D341Med (cell line): ENCODE measurements at places on chromosomes 2 and 18.
A peak's percentile ranks its signal among the peaks of the same experiment; 100 is the strongest.

- no peak for DNase-seq
These were observed 4.0 kb upstream of the LYG2 start for GRCh38 chr2:99259465-99259864.

DNA sequence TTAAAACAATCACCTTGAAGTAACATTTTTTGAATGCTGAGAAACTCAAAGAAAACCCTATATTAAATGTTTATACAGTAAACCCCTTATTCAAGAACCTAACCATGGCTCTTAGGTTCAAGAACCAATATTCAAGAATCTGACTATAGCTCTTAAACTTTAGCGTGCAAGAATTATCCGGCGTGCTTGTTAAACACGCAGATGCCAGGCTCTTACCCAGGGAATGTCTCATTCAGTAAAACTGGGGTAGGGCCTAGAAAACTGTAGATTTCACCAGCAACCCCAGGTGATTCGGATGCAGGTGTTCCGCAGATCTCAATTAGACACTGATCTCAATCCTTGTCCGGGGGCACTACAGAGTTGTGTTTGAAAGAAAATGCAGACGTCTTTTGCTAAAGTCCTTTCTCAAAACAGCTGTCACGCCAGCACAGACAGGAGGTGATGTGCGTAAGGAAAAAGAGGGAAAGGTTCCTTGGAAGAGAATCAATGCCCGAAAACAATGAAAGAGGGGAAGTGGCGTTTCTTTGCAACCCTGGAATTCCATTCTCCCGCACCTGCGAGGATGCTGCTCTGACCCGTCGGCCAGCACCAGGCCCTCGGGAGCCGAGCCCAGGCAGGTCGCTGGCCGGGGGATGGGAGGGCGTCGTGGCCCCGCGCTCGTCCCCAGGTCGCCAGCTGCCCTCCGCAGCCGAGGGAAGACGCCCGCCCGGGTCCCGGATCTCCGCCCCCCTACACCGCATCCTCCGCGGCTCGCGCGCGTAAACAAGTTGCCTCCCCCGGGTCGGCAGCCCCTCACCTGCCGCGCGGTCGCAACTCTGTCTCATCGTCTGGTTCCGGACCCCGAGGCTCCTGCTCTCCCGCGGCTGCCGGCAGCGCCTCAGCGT is 851 bp downstream of the EIF2AK3 start:
- peak; percentile 58 for DNase-seq

GRCh38 chr18:23487738-23488570 is 15.4 kb upstream of the RMC1 start:
- DNase-seq = no peak

- DNase-seq = no peak
These were observed 99.0 kb downstream of the DYSF start for GRCh38 chr2:71552356-71552755.

GRCh38 chr2:108607706-108608301 is 73.5 kb downstream of the LIMS1 start:
- peak; percentile 51 for DNase-seq

DNA sequence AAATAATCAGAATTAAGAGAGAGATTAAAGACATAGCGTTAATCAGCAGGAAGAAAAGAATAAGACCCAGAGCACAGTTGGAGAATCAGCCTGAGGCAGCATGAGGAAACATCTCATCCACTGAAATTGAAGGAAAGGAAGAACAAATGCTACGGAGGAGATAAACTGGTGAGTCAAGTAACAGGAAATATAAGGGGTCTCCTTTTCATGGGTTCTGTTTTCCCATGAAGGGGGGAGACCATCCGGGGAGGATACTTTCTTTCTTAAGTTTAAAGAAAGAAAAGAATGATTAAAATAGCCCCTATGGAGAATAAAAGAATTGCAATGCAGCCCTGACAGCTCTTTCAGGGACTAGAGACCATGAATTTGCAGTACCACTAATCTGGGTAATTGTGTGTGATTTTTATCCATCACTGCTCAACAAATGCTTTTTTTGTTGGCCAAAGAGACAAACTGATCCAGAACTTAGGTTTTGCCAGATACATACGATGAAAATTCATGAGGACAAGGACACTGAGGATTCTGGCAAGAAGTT is 17.7 kb downstream of the ROCK2 start:
- no peak for DNase-seq

DNA sequence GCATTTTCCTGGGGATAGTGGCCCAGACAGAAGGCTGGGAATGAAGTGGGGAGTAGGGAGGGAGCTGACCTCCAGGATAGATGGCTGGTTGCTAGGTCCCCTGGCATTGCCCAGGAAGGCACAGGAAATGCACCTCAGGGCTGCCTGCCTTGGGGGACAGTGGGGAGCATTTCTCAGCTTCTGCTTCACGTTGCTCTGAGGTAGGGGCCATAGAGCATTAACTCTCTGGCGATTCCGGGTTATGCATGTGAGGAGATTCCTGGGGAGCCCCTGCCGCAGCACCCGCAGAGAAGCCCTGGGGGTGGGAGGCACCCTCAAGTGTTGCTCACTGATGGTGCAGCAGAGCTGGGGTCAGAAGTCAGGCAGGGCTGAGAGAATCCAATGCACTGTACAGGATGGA is 256.5 kb downstream of the CYP26B1 start:
- DNase-seq = no peak

DNA sequence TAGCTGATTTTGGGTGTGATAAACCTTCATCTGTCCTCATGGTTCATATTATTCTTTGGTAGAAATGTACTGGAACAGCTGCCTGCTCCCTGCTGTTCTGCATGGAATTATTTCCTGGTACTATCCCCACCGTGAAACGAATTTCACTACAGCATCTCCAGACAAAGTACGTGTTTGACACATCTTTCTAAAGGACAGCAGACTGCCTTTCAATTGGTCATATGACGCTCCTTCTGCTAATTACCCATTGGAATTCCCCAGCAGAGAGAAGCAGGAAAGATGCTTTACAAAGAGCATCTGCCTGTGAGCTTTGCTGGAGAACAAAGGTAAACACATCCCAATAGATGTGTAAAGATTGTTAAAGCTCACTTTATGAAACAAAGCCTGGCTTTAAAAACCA is 4.4 kb upstream of the RFX8 start:
- no peak for DNase-seq

GRCh38 chr2:216636551-216637450 is 3.6 kb downstream of the IGFBP2 start:
- no peak for DNase-seq

GRCh38 chr2:197310271-197310985 is at the start of gene ANKRD44:
TSS of gene ANKRD44 (minus strand) at chr2:197310780. CDS start at chr2:197310604, 176 bp downstream.
- peak; percentile 92 for DNase-seq

DNA sequence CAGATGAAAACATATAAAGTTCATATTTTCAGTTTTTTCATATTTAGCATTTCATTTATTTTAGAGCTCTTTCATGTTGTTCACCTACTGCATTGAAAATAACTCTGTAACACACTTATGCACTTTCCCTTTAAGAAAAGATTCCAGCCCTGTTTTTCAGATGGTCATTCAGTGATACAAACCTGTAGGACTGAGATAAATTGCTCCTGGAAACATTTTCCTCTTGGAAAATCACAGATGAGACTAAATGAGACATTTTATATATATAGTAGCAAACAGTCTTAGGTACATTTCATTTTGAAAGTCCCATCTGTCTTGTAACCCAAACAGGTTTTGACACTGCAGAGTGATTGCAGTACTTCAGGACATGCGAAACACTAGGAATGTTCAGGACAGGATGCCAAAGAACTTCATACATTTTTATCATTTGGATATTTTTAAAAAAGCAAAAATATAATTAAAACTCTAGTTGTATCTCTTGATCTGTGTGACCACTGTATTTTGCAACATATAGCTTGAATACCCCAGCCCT is 412.4 kb downstream of the MTX2 start:
- no peak for DNase-seq

DNA sequence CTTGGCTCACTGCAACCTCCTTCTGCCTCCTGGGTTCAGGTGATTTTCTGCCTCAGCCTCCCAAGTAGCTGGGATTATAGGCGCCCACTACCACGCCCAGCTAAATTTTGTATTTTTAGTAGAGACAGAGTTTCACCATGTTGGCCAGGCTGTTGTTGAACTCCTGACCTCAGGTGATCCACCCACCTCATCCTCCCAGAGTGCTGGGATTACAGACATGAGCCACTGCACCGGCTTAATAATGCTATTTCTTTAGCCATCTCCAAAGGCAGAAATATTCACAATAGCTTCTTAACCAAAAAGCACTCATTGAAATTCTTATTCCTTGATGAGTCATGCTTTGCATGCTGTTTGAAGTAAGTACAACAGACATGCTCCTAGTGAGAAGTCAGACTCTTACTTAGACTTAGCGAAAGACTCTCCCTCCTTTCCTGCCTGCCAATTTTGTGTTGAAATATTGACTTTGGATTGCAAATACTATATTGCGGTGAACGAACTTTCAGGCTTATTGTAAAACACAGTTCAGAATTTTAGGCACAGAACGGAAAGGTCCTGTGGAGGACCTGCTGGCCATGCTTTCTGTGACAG is 4.4 kb downstream of the ACTR3 start:
- no peak for DNase-seq

GRCh38 chr2:69482471-69482870 is 45.2 kb upstream of the NFU1 start:
- no peak for DNase-seq

DNA sequence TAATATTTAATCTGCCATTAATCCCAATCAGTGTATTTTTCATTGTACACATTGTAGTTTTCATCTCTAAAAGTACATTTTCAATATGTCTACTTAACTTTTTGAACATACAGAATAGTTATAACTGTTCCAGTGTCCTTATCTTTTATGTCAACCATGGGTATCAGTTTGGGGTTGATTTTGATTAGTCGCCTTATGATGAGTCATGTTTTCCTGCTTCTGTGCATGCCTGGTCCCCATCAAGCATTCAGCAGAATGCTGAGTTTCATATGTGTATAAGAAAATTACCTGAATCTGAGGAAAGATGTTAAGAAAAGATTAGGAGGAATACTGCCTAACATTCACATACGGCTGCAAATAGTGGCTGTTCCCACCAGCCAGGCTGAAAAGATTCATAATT is 17.7 kb downstream of the SPDYA start:
- DNase-seq = no peak

DNA sequence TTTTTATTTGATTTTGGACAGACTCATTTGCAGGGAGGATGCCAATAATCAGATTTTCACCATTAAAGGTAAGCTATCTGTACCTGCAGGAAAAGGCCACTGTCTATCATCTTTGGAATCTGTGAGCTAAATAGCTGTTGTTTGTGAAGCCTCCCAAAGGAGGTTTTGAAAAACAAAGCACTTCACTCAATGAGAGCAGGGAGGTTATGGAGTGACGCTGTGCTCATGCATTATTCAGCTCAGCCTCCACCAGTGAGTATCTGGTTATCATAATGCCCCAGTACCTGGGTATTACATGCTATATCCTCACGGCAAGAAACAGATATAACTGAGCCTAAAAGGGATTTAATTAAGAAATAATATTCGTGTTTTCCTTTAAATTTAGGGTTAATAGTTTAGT is 189.6 kb upstream of the PIK3C3 start:
- no peak for DNase-seq

- DNase-seq = no peak
These were observed 3.8 kb downstream of the C2orf92 start for GRCh38 chr2:97673182-97673914.

GRCh38 chr18:26227051-26227670 is 916 bp downstream of the TAF4B start:
- DNase-seq = no peak

DNA sequence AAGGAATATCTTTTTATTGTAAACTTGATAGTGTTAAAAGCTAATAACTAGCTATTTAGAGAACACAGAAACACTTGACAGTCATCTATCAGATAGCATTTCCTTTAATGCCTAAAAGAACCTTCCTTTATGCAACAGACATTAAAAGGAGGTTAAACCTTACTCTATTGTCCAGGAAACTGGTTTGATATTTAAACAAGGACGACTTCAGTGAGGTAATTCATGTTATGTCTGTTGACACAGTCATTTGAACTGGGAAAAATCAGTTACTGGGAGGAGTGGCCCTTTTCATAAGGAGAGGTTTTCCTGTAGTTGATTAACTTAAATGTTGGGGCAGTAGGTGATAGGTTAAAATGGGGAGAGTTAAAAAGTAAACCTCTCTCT is 6.7 kb downstream of the TGIF1 start:
- DNase-seq = no peak

- DNase-seq = no peak
These were observed 127.0 kb upstream of the CCDC195 start for GRCh38 chr2:224843141-224843540.

GRCh38 chr18:36745219-36745975 is 83.4 kb downstream of the TPGS2 start:
- DNase-seq = no peak

- DNase-seq = no peak
These were observed 25.1 kb downstream of the EHD3 start for GRCh38 chr2:31259075-31259474.

DNA sequence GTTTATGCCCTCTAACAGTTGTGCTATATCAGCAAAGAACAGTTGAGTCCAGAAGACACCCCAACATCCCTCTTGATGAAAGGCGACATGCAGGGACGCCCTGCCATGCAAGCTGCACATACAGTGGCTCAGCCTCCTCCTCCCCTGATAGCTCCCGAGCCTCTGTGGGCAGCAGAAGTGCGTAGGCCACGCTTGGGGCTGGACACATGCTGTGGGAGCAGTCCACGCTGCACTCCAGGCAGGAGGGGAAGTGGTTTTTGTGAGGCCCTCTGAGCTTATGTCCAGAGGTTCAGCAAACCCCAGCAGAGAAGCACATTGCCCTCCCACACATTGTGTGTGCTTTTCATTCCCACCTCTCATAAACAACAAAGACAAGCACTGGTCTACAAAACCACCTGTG is 162.1 kb downstream of the SEPTIN10 start:
- no peak for DNase-seq

DNA sequence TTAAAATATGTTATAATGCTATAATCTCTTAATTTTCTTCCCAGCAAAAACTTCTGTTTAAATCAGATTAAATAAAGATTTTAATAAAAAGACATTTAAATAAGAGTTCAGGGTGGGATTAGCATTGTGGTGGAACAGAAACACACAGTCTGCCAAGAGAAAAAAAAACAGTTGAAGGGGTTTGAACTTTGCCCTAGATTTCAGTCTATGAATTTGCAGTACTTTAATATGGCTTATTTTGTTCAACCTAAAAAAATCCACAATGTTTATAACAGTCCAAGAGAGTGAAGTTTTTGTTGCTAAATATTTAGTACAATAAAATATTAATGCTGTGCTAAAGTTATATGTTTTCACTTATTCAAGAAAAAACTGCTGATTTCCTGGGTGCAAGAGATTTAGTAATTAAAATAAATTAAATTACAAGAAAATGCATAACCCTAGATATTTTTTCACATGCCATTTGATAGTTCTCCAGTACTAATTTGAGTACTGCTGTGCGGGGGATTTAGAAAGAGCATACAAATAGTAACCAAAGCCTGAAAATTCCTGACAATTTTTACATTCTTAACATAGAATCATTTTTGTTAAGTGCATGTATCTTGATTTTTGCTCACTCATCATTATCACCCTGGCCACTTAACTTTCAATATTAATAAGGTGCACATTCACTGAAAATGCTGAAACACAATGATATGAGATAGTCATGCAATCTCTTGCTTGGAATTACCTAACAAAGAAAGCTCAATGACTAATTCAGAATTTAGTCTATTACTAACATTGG is 52.6 kb downstream of the SLC40A1 start:
- no peak for DNase-seq
